Transverse colon (tissue), 4 donors: ENCODE measurements at places on chromosomes 4 and X. TPM values are rescaled to one million over a fixed set of nuclear protein-coding genes. Genes with fewer than 3 reads are reported as not detected.

Gene AFF2
- 0.32 TPM for total RNA-seq

Gene PDGFC
- total RNA-seq = 0.40 TPM

Gene TACR3
- total RNA-seq = not detected

DNA sequence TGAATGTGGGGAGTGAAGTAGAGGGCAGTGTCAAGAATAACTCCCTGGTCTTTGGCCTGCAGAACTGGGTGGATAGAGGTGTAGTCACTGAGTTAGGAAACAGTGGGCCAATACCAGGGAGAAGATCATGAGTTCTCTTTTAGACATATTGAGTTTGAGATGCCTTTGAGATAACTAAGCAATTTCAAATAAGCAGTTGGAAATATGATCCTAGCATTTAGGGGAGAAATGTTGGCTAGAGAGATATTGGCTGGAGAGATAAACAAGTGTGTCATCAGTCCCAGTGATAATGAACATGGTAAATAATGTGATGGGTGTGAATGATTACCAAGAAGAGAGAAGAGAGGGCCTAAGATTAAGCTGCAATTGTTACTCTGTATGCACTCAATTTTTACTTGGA, 95.3 kb upstream of the HPRT1 start:
- no peaks in the 10 kb centered on the region for H3K4me1 ChIP-seq
- DNase-seq = no peak
- no peaks in the 10 kb centered on the region for H3K36me3 ChIP-seq
- H3K27me3 ChIP-seq = no peaks in the 10 kb centered on the region
- H3K4me3 ChIP-seq = no peak overlapping the region

GRCh38 chrX:42948723-42949657, 171.0 kb upstream of the PPP1R2C start:
- DNase-seq = no peak
- H3K4me1 ChIP-seq = no peaks in the 10 kb centered on the region
- no peaks in the 10 kb centered on the region for H3K36me3 ChIP-seq

DNA sequence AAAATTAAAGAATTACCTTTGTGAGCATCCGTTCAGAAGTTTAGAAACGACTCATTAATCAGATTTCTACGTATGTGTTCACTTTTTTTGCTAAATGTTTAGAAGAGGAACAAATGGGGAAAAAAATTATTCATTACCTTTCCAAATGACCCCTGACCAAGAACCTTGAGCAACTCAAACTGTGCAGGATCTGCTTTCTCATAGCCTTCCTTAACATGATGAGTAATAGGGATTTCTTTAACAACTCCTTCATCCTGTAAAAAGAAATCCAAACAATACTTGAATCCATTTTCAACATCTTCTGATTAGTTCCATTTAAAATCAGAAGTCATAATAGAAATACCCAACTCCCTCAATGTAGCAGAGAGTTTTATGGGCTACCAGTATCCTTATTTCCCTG, 32.1 kb downstream of the RPS6KA6 start:
- DNase-seq = no peak
- H3K4me3 ChIP-seq = no peak overlapping the region
- H3K36me3 ChIP-seq = no peaks in the 10 kb centered on the region
- no peak overlapping the region for H3K27ac ChIP-seq

GRCh38 chrX:9786798-9787635, 788 bp downstream of the SHROOM2 start:
- H3K4me3 ChIP-seq = peak overlapping the region; percentile 51
- no peaks in the 10 kb centered on the region for H3K36me3 ChIP-seq
- H3K27me3 ChIP-seq = peaks cover 4% of the 10 kb centered on the region
- peak overlapping the region; percentile 75 for H3K27ac ChIP-seq

GRCh38 chrX:22124098-22124497, 92.0 kb downstream of the PHEX start:
- DNase-seq = no peak
- no peaks in the 10 kb centered on the region for H3K27me3 ChIP-seq
- no peak overlapping the region for H3K27ac ChIP-seq
- H3K4me3 ChIP-seq = no peak overlapping the region
- no peaks in the 10 kb centered on the region for H3K36me3 ChIP-seq

DNA sequence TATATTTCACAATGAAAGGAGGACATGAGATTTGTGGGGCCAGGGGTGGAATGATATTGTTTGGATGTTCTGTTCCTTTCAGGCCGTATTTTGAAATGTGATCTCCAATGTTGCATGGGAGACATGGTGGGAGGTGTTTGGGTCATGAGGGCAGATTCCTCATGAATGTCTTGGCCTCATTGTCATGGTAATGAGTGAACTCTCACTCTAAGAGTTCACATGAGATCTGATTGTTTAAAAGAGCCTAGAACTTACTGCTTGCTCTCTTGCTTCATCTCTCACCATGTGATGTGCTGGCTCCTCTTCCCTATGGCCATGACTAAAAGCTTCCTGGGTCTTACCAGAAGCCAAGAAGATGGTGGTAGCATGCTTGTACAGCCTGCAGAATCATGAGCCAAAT, 1183.0 kb downstream of the TECRL start:
- no peak for DNase-seq
- no peak overlapping the region for H3K4me3 ChIP-seq
- H3K27me3 ChIP-seq = no peaks in the 10 kb centered on the region
- H3K36me3 ChIP-seq = no peaks in the 10 kb centered on the region

DNA sequence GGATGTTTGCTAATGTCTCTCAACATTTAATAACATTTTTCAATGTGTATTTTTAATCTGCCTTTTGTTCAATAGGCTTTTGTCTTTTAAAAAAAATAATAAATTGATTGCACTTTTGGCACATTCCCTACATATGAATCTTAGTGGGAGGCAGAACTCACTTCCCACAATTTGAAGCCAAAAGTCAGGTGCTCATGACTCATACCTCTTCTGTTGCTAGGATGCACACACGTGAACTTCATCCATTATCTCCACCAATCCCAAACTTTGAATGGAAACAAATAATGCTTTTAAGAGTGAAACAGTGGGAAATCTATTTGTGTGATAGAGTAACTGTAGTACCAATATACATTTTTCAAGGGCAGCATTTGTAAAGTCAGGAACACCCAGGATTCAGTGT, 260.5 kb downstream of the IQCM start:
- H3K27ac ChIP-seq = no peak overlapping the region
- H3K27me3 ChIP-seq = no peaks in the 10 kb centered on the region
- no peaks in the 10 kb centered on the region for H3K36me3 ChIP-seq
- no peak for DNase-seq
- no peaks in the 10 kb centered on the region for H3K4me1 ChIP-seq
- H3K4me3 ChIP-seq = no peak overlapping the region

GRCh38 chr4:123018396-123018775, 96.0 kb upstream of the NUDT6 start:
- H3K27ac ChIP-seq = no peak overlapping the region
- no peak overlapping the region for H3K4me3 ChIP-seq
- no peaks in the 10 kb centered on the region for H3K4me1 ChIP-seq
- H3K27me3 ChIP-seq = no peaks in the 10 kb centered on the region
- no peak for DNase-seq

DNA sequence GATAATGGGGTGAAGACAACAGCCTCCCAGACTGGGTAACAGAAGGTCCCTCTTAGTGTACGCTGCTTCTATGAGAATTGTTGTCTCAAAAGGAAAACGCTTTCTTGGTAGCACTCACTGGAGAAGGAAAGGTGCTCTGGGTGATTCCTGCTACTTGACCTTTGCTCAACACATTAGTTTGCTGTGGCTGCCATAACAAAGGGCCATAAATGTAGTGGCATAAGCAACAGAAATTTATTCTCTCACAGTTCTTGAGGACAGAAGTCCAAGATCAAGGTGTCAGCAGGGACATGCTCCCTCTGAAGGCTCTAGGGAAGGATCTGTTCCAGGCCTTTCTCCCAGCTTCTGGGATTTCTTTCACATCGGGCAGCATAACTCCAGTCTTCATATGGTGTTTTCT, 19.0 kb downstream of the HCCS start:
- H3K27me3 ChIP-seq = no peaks in the 10 kb centered on the region
- H3K4me1 ChIP-seq = no peaks in the 10 kb centered on the region
- DNase-seq = no peak
- H3K4me3 ChIP-seq = no peak overlapping the region
- peak overlapping the region; percentile 47 for H3K27ac ChIP-seq

- no peak for DNase-seq
- H3K4me1 ChIP-seq = no peaks in the 10 kb centered on the region
- no peak overlapping the region for H3K4me3 ChIP-seq
- H3K27ac ChIP-seq = no peak overlapping the region
- H3K36me3 ChIP-seq = no peaks in the 10 kb centered on the region
Measured at GRCh38 chrX:150255441-150256296, 107.4 kb upstream of the MAMLD1 start.

- H3K4me3 ChIP-seq = no peak overlapping the region
- H3K4me1 ChIP-seq = no peaks in the 10 kb centered on the region
- H3K36me3 ChIP-seq = no peaks in the 10 kb centered on the region
- no peak for DNase-seq
Measured at GRCh38 chr4:110710070-110710469, 87.2 kb upstream of the PITX2 start.
